Fibroblast of skin of abdomen (primary cell): ENCODE measurements at places on chromosomes 2 and 18.
A peak's percentile ranks its signal among the peaks of the same experiment; 100 is the strongest.

- DNase-seq = no peak
Observed at GRCh38 chr2:64666810-64667438, 13.2 kb upstream of the SERTAD2 start.

GRCh38 chr2:6776125-6776524, 89.6 kb downstream of the CMPK2 start:
- DNase-seq = no peak

DNA sequence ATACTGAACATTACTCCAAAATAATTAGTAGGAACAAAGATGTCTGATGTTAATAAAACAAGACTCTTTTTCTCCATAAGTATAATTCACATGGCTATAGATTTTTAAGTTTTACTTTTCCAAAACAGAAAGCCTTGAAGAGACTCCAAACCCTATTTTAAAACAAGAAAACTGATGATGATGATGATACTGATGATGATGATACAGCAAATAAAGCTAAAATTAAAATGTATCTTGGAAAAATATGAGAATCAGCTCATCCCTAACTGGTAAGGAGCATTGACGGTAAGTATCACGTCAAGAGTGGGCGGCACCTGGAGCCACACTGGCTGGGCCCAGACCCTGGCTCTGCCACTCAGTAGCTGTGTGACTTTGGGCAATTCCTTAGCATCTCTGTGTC, 39.6 kb downstream of the ID2 start:
- no peak for DNase-seq

GRCh38 chr2:42903821-42904575, 111.6 kb upstream of the HAAO start:
- no peak for DNase-seq

DNA sequence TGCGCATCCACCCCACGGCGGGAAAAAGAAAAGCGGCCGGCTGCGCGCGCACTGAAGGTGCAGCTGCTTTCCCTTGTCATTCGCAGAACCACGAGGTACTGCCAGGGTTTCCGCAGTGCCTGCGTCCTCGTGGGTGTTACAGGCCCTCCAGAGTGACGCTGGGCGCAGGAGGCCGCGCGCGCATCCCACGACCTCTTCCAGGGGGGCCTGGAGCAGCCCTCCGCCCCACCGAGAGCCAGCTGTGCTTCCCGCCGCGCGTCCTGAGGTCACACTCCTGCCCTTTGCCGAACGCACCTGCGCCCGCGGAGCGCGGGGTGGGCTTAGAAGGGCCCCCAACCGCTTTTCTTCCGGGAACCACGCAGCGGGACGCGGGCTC, 378 bp upstream of the IAH1 start:
- peak; percentile 25 for DNase-seq

GRCh38 chr18:23532848-23533247, 29.5 kb downstream of the RMC1 start:
- DNase-seq = no peak

DNA sequence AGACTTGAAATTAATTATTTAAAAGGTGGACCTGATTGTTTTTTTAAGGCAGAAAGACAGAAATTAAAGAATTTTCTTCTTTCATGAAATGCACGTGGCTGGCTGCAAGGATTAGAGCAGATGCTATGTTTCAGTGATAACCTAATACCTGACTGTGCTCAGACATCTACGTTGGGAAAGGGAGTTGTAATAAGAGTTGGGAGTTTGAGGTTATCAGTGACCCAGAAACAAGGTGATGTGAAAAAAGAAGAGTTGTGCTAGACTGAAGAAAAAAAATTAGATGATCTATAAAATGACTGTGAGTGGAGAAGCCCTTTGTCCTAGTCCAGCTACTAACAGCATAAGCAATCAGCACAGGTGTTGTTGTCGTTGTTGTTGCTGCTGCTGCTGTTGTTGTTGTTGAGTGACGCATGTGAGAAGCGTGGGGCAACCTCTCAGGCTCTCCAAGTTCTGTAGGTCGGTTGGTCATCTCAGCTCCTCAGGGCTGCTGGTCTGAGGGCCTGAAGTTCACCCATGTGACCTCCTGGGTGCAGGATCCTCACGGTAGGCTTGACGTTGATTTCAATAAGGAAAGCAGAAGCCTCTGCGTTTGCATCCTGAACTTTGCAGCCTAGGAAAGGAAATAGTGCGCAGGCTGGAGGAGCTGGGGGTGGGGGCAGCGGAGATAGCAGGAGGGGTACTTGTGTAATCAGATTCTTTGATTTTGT, 7.6 kb downstream of the POU3F3 start:
- no peak for DNase-seq

DNA sequence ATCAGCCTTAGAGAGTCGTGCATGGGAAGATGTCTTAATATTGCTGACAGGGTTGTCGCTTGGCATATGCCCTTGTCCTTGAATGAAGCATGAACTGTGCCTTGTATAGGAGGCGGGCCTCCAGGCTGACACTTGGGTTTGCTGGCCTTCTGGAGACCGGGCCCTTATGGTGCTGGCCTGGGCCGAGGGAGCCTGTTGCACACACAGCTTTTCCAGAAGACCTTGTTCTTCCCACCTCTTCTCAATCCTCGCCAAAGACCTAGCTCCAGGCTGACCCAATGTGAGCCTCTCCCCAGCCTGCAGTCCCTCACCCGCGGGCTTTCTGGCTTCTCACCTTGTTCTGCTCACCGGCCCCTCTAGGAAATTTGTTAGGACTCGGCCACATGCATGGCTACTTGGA, 199.1 kb downstream of the FAM210A start:
- DNase-seq = no peak

- DNase-seq = peak; percentile 26
Observed at GRCh38 chr18:9914334-9914583, 443 bp downstream of the VAPA start.

GRCh38 chr2:170088776-170089175, 89.2 kb upstream of the MYO3B start:
- DNase-seq = peak; percentile 20

- no peak for DNase-seq
Observed at GRCh38 chr2:15763106-15763821, 171.6 kb downstream of the DDX1 start.

- DNase-seq = no peak
Observed at GRCh38 chr2:31223026-31223425, 5.7 kb upstream of the CAPN14 start.

- peak; percentile 45 for DNase-seq
Observed at GRCh38 chr2:66301022-66301766, 133.7 kb upstream of the MEIS1 start.

DNA sequence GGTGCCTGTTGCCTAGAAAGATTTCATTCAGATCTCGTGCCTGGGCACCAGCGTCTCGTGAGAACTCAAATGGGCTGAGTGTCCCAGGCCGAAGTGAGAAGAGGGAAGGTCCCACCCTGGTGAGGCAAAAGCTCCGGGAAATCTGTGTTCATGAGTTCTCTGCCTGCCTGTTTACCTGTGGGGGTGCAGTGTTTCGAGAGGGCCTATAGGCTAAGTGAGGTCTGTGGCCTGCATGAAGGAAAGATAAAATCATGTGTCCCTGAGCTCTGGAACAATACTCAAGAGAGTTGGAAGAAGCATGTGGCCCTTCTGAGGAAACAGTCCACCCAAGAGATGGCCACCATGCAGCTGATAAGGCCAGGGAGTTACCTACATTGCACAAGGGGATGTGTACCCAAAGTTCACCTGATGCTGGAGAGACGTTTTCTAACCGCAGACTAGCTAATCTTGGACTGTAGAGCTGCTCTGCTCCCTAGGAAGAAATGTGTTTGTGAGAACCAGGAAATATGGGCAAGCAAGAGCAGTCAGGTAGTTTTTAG, 63.5 kb upstream of the ST3GAL5 start:
- no peak for DNase-seq

- no peak for DNase-seq
Observed at GRCh38 chr2:226983895-226984749, 148.3 kb downstream of the RHBDD1 start.

- DNase-seq = no peak
Observed at GRCh38 chr2:135475128-135475527, 55.9 kb downstream of the ZRANB3 start.

GRCh38 chr2:204012072-204012653, 75.6 kb downstream of the ICOS start:
- DNase-seq = no peak

DNA sequence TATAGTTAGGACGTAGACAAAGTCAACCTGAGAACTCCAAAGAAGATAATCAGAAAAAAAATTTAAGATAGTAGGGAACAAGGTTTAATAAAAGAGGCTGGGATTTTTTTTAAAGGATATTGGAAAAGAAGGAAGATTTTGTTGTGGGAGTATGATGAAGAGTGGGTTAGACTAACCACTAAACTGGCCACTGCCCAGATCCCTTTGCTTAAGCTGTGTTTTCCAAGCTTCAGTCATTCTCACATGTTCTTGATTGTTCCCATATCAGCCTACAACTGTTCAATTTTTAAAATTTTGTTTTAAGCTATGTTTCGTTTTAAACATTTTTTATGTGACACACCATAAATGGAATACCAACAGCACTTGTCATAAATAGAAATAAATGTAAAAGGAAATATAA, 284.5 kb upstream of the MMADHC start:
- no peak for DNase-seq
